CD4-positive, alpha-beta T cell treated with Interleukin-12 subunit alpha and Interleukin-12 subunit beta, for 1 hour (primary cell): ENCODE measurements at places on chromosomes 4 and X.

- no peak for DNase-seq
These were observed 111.1 kb downstream of the HMX1 start for GRCh38 chr4:8760561-8760960.

- DNase-seq = no peak
These were observed 40.4 kb downstream of the GUCY1B1 start for GRCh38 chr4:155799116-155799793.

- no peak for DNase-seq
These were observed 6.3 kb upstream of the NKX1-1 start for GRCh38 chr4:1412376-1413203.

DNA sequence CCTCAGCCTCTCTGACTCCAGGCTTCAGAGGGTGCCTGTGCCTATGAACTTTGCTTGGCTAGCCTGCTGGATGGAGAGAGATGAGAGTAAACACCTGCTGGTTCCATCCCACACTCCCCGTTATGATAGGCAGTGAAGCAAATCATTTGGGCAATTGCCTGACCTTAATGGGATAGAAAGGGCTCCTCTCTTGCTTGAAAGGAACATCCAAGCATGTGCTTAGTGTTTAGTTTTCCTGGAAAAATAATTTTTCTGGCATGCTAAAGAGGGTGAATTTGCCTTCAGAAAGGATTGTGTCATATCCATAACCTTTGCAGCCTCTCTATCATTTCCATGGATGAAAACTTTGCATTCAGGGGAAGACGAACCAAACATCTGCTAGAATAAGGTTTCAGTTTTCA lies 10.8 kb downstream of the PLAC1 start:
- no peak for DNase-seq

- DNase-seq = no peak
These were observed 100.6 kb downstream of the PPP2R2C start for GRCh38 chr4:6371812-6372211.

DNA sequence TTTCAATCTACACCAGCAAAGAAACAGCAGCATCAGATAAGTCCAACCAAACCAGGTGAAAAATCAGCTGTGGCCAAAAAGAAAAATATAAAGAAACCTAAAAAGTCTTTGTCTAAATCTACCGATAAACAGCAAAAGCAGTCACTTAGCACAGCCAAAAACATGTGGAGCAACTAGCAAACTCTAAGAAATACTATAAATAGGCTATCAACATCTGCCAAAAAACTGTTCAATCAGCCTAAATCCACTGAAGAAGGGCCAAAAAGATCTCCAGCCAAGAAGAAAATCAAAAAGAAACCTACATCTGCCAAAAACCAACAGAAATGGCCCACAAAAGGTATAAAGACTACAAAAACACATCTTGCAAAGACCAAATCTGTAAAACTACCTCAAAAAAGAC lies 36.7 kb upstream of the CABS1 start:
- DNase-seq = no peak

DNA sequence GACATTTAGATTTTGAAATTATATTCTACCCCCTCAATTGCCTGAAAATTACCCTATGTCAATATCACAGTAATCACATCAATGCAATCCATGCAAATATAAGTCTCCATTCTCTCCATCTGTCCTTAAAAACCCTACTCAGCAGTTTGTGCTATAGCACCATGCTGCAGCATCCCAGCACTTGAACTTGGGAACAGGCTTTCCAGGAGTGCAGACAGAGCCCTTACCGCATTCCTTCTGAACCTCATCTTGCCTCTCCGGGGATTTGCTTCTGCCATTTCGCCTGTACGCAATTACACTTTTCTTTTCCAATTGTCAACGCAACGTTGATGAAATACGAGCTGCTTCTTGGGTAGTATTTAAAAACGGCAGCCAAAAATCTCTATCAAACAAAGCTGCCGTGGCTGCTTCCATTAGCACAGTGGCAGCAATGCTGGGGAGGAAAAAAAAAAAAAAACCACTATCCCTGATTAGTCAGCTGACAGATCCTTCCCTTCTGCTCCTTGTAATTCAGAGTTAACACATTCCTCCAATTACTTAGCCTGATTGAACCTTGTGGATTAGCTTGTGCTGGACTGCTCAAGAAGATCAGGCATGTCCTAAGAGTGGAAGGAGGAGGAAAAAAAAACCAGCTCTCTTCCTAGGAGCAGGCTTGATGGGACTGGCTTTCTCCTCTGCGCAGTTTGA lies 65.6 kb downstream of the MCF2 start:
- DNase-seq = no peak

DNA sequence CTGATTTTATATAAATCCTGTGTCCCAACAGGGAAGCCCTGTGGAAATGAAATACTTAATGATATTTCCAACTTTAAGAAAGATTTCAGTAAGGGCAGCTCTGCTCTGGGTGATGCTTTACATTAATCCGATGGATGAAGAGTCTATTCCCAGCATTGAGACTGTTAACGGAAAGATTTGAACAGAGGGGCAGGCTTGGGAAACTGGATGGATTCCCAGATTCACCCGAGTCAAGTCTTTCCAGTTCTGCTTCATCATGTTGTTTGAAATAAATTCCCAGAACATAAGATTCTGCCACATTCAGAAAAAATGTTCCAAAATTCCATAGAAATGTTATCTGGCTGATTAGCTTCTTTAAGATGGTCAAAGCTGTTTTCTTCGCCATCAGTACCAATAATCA lies 246.0 kb downstream of the FBXW7 start:
- DNase-seq = no peak

GRCh38 chr4:152997771-152998487 lies 61.8 kb downstream of the FHDC1 start:
- no peak for DNase-seq
